ENCODE measurements at places on chromosomes 11 and 22.

- DNase-seq = no peak
Measured at GRCh38 chr11:8757533-8757932, 74.9 kb downstream of the RPL27A start.

GRCh38 chr11:36034551-36035331 is 90.9 kb downstream of the LDLRAD3 start:
- DNase-seq = peak; percentile 48

DNA sequence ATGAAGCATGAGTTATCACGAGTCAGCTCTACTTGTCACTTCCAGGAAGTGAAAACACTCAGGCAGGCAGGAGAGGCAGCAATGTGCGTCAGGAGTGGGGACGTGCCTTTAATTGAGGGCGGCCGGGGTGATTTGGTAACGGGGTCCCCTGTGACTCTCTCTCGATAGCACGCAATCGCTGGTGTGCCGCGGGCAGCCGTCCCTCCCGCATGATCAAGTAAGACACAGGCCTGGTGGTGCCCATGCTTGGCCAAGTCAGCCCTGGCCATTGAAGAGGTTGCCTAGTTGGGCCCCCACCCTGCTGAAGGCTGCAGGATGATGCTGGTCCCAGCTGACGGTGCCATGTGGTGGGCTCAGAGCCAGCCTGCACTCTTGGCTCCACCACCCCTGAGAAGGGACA is 29.7 kb downstream of the CACNG2 start:
- DNase-seq = no peak

DNA sequence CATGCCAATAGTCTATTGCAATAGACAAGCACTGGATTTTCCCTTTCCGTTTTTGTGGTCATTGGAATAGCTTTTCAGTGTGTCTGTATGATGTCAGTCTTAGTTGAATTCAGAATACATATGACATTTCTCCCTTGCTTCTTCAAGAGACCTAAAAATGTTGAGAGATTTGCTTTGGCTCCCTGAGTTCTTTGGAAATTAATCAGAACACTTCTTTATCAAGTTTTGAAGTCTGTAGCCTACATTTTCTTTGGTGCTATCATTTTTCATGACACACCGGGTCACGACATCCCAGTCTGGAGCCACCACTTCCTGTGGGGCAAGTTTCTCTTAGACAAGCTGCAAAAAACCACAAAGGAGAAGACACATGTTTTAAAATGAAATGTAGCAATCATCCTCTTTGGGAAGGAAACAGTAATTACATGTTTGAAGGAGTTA is 847.1 kb downstream of the OPCML start:
- DNase-seq = peak; percentile 9

DNA sequence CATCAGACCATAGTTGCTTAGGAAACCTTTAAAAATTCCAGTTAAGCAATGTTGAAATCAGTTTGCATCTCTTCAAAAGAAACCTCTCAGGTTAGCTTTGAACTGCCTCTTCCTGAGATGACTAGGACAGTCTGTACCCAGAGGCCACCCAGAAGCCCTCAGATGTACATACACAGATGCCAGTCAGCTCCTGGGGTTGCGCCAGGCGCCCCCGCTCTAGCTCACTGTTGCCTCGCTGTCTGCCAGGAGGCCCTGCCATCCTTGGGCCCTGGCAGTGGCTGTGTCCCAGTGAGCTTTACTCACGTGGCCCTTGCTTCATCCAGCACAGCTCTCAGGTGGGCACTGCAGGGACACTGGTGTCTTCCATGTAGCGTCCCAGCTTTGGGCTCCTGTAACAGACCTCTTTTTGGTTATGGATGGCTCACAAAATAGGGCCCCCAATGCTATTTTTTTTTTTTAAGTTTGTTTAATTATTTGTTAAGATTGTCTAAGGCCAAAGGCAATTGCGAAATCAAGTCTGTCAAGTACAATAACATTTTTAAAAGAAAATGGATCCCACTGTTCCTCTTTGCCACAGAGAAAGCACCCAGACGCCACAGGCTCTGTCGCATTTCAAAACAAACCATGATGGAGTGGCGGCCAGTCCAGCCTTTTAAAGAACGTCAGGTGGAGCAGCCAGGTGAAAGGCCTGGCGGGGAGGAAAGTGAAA is 73.4 kb downstream of the NCAPD3 start:
- no peak for DNase-seq

DNA sequence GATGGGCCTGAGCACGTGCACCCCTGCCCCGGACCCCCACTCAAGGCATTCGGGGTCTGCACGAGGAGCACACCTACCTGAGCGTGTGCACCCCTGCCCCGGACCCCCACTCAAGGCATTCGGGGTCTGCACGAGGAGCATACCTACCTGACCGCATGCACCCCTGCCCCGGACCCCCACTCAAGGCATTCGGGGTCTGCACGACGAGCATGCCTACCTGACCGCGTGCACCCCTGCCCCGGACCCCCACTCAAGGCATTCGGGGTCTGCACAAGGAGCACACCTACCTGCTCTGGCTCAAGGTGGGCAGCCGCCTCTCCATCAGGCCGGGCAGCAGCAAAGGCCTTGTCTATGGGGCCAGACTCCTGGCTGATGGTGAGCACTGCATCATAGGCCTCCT is 48.7 kb upstream of the LRRC32 start:
- no peak for DNase-seq

GRCh38 chr11:2203440-2204259 is 32.0 kb upstream of the TH start:
- DNase-seq = no peak

- peak; percentile 86 for DNase-seq
Measured at GRCh38 chr11:61797263-61797944, 4.7 kb downstream of the FEN1 start.

DNA sequence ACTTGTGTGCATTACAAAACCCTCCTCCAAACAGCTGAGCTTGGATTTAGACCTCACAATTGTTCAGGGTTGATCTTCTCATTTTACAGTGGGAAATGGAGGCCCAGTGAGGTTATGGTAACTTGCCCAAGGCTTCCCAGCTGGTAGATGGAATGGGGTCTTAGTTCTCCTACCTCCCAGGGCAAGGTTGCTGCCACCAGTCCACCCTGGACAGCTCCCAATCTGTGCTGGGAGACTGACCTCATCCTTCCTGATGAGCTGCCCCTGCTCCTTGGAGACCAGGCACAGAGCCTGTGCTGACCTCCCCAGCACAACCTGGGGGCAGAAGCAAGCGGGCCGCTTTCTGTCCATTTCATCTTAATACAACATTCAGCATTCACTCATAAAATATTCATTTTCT is 190.7 kb downstream of the ST3GAL4 start:
- no peak for DNase-seq

- DNase-seq = no peak
Measured at GRCh38 chr11:33775832-33776470, 1.6 kb upstream of the FBXO3 start.

DNA sequence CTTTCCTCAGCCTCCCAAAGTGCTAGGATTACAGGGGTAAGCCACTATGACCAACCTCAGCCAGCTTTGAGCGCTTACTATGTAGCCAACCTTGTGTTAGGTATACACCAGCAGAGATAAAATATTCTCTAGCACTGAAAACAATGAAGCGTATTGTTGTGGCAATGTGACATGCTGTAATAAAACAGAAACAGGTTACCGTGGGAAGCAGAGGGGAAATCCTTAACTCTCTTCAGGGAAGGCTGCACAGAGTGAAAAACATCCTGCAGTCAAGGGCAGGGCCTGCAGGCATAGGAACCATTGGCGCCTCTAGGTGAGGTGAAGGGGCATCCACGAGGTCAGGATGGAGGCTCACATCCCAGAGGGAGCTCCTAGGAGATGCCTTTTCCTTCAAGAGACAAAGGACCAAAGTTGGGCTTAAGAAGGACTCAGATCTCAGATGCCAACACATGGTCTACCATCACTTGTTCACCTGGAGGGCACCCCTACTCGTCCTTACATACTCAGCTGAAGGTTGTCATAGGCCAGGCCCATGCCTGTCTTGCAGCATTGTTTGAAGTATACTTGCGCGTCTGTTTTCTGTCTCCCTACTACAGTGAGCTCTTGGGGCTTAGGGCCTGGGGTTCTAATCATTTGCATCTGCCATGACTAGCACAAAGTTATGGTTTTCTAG is 8.0 kb downstream of the POLD4 start:
- no peak for DNase-seq

- no peak for DNase-seq
Measured at GRCh38 chr11:8257003-8257664, 6.5 kb downstream of the LMO1 start.

GRCh38 chr22:38461057-38461413 is 6.0 kb upstream of the KCNJ4 start:
- DNase-seq = no peak

Measured in astrocyte of the cerebellum (primary cell).